Activated CD8-positive, alpha-beta memory T cell treated with anti-CD3 and anti-CD28 coated beads, Interleukin-2, amount 10 ng/mL, durations not matched to agents 7 days and 5 days (primary cell): ENCODE measurements at places on chromosomes 3 and 15. TPM values are rescaled to one million over a fixed set of nuclear protein-coding genes. Genes with fewer than 3 reads are reported as not detected.
A peak's percentile ranks its signal among the peaks of the same experiment; 100 is the strongest.

GRCh38 chr3:128060473-128061381, 8.5 kb downstream of the SEC61A1 start:
- H3K4me1 ChIP-seq, result peaks cover 4% of the 10 kb centered on the region
- H3K27ac ChIP-seq, result no peak overlapping the region
- peaks cover 59% of the 10 kb centered on the region for H3K36me3 ChIP-seq

- H3K4me3 ChIP-seq, result no peak overlapping the region
- DNase-seq, result no peak
- peaks cover 20% of the 10 kb centered on the region for H3K4me1 ChIP-seq
- no peaks in the 10 kb centered on the region for H3K27me3 ChIP-seq
- H3K27ac ChIP-seq, result no peak overlapping the region
Measured at GRCh38 chr3:195384952-195385351, 57.9 kb downstream of the ACAP2 start.

- peaks cover 4% of the 10 kb centered on the region for H3K36me3 ChIP-seq
- DNase-seq, result no peak
- no peak overlapping the region for H3K27ac ChIP-seq
- H3K4me3 ChIP-seq, result no peak overlapping the region
- H3K4me1 ChIP-seq, result peaks cover 18% of the 10 kb centered on the region
Measured at GRCh38 chr15:89164712-89165211, 56.6 kb downstream of the RLBP1 start.

GRCh38 chr3:3798631-3799113, 559 bp upstream of the LRRN1 start:
- peaks cover 58% of the 10 kb centered on the region for H3K27me3 ChIP-seq
- peak overlapping the region; percentile 37 for H3K27ac ChIP-seq
- DNase-seq, result peak; percentile 63
- H3K36me3 ChIP-seq, result no peaks in the 10 kb centered on the region
- H3K4me1 ChIP-seq, result peaks cover 10% of the 10 kb centered on the region

DNA sequence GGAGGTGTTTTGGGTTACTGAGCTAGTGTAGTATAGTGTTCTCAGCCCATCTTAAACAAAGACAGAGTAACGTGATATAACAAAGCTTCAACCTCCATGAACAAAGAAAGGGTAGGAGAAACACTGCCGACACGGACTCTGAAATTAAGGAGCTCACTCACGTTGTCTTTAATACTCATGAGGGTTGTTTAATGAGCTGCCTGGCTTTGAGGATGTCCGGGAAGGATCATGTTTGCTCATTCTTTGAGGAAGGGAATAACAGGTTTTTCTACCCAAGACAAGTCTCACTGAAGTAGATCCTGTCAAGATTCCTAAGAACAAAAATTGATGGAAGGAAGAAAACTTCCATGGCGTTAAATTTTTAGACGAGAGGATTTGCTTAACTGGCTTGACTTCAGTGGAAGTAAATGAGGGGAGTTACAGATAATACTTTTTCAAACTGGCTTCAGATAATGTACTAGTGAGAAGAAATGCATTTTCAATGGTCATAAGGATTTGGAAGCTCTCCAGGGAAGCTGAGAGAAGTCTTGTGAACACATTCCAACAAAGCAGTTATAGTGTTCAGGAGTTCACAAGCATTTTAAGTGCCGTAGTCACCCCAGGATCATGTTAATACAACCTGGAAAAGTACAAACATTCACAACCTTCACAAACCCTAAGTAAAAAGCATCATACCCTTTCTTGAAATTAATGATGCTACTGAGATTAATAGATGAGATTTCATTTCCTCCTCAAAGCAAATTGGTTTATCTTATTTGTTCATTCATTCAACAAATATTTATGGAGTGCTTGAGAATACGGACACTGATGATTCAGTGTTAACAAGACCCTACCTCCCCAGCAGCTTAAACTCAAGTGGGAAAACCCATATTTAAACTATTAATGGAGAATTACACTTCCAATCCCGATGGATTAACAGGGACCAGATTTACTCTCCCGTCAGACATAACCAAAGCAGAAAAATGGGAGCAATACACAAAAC, 101.5 kb downstream of the SHQ1 start:
- H3K27me3 ChIP-seq, result no peaks in the 10 kb centered on the region
- DNase-seq, result no peak
- H3K4me1 ChIP-seq, result peaks cover 2% of the 10 kb centered on the region
- no peak overlapping the region for H3K27ac ChIP-seq

DNA sequence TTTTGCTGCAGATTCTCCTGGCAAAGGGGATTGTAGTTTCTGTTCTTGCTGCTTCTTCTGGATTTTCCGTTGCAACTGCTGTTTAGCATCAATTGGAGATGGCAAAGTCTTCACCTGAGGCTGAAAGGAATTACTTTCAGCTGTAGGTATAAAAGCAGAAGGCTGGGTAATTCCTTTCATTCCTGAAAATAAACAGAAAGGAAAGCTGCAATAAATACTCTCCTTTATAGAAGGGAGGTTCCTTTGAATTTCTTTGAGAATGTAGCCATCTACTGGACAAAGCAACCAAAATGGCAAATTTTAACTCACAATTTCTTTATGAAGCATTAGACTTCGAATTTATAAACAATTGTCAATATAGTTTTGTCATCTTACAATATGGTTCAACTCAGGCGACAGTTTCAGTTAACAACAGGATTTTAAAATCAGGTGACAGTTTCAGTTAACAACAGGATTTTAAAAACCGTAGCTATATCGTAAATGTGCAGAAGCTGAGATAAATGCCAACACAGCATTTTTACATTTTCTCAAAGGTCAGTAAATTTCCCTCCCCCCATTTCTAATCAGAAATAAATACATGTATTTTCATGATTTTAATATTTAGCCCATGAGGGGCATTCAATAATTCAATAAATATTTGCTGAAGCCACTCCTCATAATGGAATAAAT, 104.9 kb upstream of the NEDD4 start:
- no peak overlapping the region for H3K27ac ChIP-seq
- no peak for DNase-seq
- no peak overlapping the region for H3K4me3 ChIP-seq
- peaks cover 59% of the 10 kb centered on the region for H3K36me3 ChIP-seq

- H3K4me1 ChIP-seq, result peaks cover 2% of the 10 kb centered on the region
- H3K36me3 ChIP-seq, result peaks cover 1% of the 10 kb centered on the region
- H3K4me3 ChIP-seq, result no peak overlapping the region
- peaks cover 7% of the 10 kb centered on the region for H3K27me3 ChIP-seq
- DNase-seq, result no peak
Measured at GRCh38 chr15:39651881-39652280, 71.0 kb downstream of the THBS1 start.

- H3K27ac ChIP-seq, result no peak overlapping the region
- H3K4me1 ChIP-seq, result no peaks in the 10 kb centered on the region
- no peak overlapping the region for H3K4me3 ChIP-seq
- H3K27me3 ChIP-seq, result peaks cover 34% of the 10 kb centered on the region
- H3K36me3 ChIP-seq, result peaks cover 1% of the 10 kb centered on the region
- DNase-seq, result no peak
Measured at GRCh38 chr3:125957674-125958510, 11.1 kb upstream of the ROPN1B start.

Gene REC114
- total RNA-seq, result not detected

Gene SKOR1
- total RNA-seq, result 0.23 TPM

Gene FAM81A
- 3.7 TPM for total RNA-seq
